CD4-positive, alpha-beta T cell treated with Interleukin-4 for 1 hour (primary cell): ENCODE measurements at places on chromosomes 2 and 18.
A peak's percentile ranks its signal among the peaks of the same experiment; 100 is the strongest.

DNA sequence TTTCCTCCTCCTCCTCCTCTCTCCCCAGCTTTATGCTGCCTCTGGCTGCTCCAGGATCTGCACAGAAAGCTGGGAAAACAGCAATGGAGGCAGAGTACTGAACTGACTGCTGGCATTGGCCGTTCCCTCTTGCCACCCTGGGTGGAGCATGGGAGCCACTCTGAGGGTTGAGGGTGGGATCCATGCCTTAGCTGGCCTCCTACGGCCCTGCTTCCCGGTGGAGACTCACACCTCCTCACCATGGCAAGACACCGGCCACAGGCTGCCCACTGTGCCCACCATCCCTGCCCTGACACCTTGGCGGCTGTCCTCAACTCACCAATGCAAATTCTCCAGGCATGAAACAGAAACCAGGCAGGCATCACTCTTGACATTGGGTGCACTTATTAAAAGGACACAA is 832.3 kb upstream of the ID2 start:
- DNase-seq, result no peak

DNA sequence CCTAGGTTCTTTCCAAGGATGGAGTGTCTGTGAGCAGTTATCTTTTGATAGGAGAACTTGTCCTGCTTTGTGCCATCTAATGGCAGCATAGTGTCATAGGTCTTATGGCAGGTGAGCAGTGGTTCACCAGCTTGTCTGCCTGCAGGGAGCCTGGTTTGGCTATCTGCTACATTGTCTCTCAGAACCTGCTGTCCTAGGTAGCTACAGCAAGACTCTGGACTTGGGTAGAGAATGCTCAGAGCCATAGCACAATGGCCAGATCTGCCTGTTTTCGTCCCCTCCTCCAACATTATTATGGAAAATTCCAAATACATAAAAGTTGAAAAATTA is 28.3 kb downstream of the AGFG1 start:
- no peak for DNase-seq

DNA sequence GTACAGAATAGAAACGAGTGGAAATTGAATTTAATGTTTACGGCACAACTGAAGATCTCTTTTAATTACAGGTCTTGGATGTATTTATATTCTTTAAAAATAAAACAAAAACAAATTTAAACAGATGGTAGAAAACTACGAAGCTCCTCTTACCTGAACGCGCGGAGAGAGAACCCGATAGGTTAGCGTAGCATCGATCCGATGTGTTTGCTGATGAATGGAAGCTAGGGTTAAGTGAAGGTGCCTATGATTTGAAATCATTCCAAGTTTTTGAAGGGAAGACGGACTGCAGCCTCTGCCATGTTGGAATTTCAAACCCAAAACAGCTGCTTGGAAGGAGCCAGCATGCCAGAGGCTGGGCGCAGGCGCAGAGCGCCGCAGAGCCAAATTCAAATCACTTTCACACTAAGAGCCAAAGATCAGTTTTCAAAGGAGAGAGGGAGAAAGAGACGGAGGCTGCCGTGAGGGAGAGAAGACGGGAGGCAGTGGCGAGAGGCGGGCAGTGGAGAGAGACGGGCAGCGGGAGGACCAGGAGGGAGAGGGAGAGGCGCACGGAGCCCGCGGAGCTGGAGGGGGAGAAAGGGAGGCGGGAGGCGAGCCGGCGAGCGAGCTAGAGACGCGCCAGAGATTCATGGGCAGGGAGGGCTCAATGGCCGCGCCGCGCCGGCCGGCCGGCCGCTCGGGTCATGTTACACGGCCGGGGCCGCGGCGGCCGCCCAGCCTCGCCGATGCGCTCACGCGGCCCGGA is at the start of gene FIGN:
FIGN (minus strand) TSS at position 324 of the 748 bp plus-strand sequence. CDS start 1,081 bp downstream, outside the sequence.
- DNase-seq, result no peak

DNA sequence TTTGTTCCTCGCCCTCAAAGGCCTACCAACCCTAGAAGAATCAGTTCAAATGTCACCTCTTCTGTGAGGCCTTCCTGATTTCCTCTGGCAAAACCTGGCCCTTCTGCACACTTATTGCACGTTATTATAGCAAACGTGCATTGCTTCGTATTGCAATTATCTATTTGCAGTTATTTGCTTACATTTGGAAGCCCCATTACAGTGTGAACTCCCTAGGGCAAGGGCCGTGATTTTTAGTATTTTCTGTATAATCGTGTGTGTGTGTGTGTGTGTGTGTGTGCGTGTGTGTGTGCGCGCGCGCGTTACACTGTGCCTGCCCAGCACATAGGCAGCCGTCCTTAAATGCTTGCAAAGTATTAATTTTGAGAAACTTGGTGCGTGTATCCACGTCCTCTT is 460 bp upstream of the SEMA4F start:
- DNase-seq, result no peak

GRCh38 chr2:51401546-51401945 is 369.6 kb upstream of the NRXN1 start:
- DNase-seq, result no peak

GRCh38 chr2:85930129-85931124 is 41.6 kb upstream of the ST3GAL5 start:
- DNase-seq, result no peak

DNA sequence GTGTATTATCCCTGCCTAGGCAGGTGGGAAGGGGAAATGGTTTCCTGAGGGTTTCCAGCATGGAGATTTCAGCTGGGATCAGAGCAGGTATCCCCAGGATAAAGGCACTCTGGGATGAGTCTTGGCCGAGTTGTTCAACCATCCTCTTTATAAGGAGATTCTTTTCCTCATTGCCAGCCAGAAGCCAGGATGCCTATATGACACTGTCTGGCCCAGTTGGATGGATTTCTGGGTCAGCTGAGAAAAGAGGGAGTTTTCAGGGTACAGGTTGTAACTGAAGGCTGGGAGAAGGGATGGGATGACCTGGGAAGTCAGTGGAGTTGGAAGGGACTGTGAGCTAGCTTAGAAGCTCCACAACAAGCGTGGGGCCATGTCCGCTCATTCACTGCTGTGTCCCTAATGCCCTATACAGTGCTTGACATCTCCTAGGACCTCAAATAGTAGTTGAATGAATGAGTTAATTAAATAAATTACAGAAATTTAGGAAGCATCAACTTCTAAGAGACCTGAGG is 8.3 kb downstream of the RHOB start:
- DNase-seq, result no peak

DNA sequence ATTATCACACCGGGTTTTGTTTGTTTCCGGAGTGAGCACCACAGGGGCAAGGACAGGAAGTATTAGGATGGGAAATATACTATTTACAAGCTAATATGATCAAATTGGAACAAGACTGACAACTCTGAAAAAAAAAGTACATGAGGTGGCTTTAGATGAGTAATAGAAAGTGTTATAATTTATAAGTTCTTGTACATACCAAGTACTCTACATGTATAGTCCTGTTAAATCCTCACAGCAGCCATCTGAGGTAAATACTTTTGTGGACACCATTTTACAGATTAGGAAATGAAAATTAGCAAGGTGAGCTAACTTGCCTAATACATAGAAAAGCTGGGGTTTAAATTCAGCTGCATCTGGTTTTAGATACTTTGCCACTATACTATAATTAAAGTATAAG is 11.2 kb downstream of the FAP start:
- DNase-seq, result no peak

DNA sequence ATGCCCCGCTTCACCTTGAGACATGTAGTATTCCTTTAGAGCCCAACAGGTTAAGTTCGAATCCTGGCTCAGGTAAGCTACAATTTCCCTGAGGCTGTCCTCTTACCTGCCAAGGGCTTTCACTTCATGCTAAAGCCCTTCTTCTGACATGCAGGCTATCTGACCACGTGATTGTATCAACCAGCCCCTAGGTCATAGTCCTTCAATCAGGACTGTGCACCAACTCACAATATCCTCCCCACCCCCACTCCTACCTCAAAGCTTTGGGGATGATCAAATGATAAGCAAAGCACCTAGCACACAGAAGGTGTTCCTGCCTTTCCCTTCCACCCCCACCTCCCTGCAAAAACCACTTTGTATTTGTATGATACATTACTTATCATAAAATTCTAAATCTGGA is 78.9 kb downstream of the AAK1 start:
- no peak for DNase-seq

GRCh38 chr2:46239847-46240181 is 57.4 kb upstream of the EPAS1 start:
- DNase-seq, result peak; percentile 48
